ENCODE measurements at places on chromosomes 5 and 9.
A peak's percentile ranks its signal among the peaks of the same experiment; 100 is the strongest.

GRCh38 chr5:39076757-39077728, 2.8 kb upstream of the RICTOR start:
- no peak for DNase-seq

DNA sequence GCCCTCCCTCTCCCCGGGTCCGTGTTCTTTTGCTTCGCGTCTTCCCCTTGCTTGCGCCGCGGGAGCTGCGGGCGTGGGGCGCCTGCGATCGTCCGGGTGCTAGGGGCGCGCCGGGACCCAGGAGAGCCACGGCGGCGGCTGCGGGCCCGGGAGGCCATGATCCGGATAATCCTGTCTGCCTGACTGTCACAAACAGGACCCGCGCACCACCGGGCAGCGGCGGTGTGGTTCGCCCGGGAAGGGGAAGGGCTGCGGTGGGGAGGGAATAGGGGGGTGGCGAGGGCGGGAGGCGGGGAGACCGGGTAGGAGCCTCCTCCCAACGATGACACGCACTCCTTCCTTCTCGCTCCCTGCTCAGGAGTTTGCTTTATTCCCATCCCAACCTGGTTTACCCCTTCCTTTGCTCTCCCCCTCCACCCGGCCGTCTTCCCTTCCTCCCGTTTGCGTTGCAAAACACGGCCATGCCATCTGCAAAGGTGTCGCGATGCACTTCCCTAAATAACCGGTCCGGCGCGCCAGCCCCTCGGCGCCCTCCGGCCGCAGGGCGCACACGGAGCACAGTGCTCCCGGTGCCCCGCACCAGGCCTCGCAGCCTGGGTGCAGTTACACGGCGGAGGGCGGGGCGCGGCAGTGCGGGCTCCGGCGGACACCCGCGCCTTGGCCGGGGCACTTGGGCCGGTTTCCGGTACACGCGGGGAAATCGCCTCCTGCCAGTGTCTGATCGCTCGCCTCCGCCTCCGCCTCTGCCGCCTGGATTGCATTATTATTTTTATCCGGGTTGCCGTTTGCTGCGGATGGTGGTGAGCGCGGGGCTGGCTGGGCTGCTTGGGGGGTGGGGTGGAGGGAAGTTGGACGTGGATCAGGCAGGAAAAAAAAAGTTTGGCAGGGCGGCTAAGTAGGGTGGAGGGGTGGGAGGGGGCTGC, 1.5 kb downstream of the SMARCA2 start:
- DNase-seq = peak; percentile 43

DNA sequence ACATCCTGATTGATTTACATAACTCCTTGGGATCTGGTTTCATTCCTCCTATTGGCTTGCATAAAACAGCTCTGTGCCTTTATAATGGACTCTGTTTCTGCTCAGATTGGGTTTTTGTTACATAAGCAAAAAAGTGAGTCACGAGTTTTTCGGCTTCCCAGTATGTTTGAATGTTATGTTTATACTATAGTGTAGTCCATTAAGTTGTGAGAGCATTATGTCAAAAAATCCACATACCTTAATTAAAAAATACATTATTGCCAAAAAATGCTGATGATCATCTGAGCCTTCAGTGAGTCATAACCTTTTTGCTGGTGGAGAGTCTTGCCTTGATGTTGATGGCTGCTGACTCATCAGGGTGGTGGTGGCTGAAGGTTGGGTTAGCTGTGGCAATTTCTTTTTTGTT, 144.6 kb downstream of the CCDC171 start:
- DNase-seq = peak; percentile 86

GRCh38 chr5:144464306-144464705, 293.6 kb downstream of the KCTD16 start:
- DNase-seq = no peak

- DNase-seq = no peak
These were observed 46.2 kb downstream of the MCTP1 start for GRCh38 chr5:95238560-95239325.

DNA sequence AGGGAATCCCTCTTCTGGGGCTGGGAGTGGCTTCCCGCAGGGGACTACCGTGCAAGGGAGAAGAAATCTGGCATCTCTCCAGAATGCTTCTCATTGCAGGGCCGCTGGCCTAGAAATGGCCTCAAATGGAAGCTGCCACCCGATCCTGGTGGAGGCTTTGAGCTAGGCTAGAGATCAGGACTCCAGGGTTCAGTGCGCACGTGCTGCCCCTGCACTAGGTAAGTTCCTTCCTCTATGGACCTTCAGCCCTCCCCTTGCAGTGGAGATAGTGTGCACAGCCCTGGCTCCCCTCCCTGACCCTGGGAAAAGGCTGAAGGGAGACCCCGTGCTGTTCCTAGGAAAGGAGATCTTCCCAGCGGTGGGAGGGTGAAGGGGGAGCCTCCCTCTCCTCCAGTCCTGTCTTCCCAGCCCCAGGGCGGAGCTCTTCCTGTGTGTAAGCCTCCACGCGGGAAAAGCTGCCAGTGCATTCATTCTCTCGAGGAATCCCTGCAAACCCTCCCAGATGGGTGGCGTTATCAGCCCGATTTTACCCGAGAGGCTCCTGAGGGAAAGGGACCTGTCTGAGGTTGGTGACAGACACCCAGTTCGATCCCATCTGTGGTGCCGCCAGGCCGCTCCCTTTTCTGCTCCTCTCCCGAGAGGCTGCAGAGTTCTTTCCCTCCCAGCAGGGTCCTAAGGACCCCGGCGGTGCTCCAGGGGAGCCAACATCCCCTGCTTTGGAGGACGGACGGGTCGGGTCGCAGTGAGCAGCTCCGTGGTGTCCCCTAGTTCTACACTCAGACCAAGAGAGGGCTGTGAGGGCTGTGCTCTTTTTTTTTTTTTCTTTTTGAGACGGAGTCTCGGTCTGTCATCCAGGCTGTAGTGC, 1.4 kb upstream of the CERCAM start:
- no peak for DNase-seq

- DNase-seq = no peak
These were observed 66.0 kb downstream of the FRMD3 start for GRCh38 chr9:83472221-83472665.

- no peak for DNase-seq
These were observed 80.2 kb downstream of the FAM174A start for GRCh38 chr5:100615362-100615761.

DNA sequence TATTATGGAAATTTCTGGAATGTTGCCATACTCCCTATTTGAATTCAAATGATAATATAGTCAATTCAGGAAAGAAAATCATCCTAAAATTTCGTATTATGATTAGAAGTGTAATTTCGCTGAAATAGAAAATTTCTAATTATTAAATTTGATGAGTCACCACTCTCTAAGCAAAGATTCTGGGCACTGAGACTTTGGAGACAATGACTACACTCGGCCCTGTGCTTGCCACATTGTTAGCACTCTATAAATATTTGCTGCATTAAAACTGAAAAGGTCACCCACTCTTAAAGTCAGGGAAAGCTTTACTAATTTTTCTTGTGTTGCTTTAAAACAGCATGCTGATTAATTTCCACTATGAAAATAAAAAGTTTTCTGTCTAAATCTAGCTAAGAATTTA, 240.3 kb downstream of the TLE4 start:
- no peak for DNase-seq

- DNase-seq = peak; percentile 20
These were observed 8.7 kb upstream of the TRPC7 start for GRCh38 chr5:136374003-136374402.

- no peak for DNase-seq
These were observed 69.6 kb upstream of the GGTA1 start for GRCh38 chr9:121569266-121569648.

Measured in HFF-Myc (cell line).